ENCODE measurements at places on chromosomes 12 and 14.
A peak's percentile ranks its signal among the peaks of the same experiment; 100 is the strongest.

- peak; percentile 60 for DNase-seq
- H3K27me3 ChIP-seq: no peaks in the 10 kb centered on the region
- H3K4me1 ChIP-seq: peaks cover 40% of the 10 kb centered on the region
- H3K27ac ChIP-seq: peak overlapping the region; percentile 95
Observed at GRCh38 chr12:22543246-22544037, 900 bp downstream of the C2CD5 start.

GRCh38 chr12:108213871-108214445, 84.9 kb downstream of the WSCD2 start:
- H3K27ac ChIP-seq: no peak overlapping the region
- no peak for DNase-seq
- H3K4me1 ChIP-seq: no peaks in the 10 kb centered on the region
- peaks cover 41% of the 10 kb centered on the region for H3K27me3 ChIP-seq
- no peaks in the 10 kb centered on the region for H3K36me3 ChIP-seq
- no peak overlapping the region for H3K4me3 ChIP-seq

- no peak overlapping the region for H3K4me3 ChIP-seq
- H3K27ac ChIP-seq: no peak overlapping the region
- peaks cover 6% of the 10 kb centered on the region for H3K4me1 ChIP-seq
- no peaks in the 10 kb centered on the region for H3K36me3 ChIP-seq
Observed at GRCh38 chr12:22850185-22850584, 225.2 kb downstream of the ETNK1 start.

GRCh38 chr12:65779091-65779642, 45.1 kb upstream of the HMGA2 start:
- peak; percentile 35 for DNase-seq
- no peaks in the 10 kb centered on the region for H3K36me3 ChIP-seq
- peak overlapping the region; percentile 11 for H3K27ac ChIP-seq
- peaks cover 24% of the 10 kb centered on the region for H3K4me1 ChIP-seq
- H3K4me3 ChIP-seq: peak overlapping the region; percentile 14
- no peaks in the 10 kb centered on the region for H3K27me3 ChIP-seq

DNA sequence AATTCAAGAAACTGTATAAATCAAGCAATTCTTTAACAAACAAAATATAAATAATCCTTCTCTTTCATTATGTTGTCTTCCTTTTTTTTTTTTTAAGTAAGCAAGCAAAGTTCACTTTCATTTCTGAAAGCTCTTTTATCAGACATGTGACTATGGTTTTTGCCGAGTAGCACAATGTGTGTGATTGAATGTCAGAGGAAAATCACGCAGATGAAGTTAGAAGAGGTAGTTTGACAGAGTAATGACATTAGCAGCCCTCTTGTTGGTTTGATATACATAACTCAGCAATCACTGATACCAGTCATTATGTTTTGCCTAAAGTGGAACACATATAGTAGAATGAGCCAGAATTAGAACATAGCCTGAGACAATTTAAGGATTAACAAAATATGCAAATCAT, 19.0 kb downstream of the ALX1 start:
- no peaks in the 10 kb centered on the region for H3K36me3 ChIP-seq
- no peak for DNase-seq
- H3K4me3 ChIP-seq: no peak overlapping the region
- no peak overlapping the region for H3K27ac ChIP-seq
- H3K4me1 ChIP-seq: no peaks in the 10 kb centered on the region

DNA sequence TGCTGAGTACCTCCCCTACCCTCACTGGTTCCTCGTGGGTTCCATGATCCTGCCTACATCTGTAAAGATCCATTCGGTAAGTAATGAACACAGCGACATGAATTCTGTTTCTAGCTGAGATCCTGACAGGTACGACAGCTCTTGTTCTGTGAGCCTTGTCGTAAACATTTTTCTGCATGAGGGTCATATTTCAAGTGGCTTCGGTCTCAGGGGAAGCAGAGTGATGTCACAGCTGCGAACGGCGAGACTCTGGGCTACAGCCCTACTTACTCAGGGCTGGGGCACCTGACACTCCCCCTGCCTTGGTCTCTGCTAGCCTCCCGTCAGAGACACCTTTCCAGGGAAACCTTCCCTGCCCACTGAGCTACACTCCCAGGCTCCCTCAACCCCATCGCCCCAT, 85.8 kb downstream of the RBM19 start:
- DNase-seq: no peak
- H3K27me3 ChIP-seq: no peaks in the 10 kb centered on the region
- H3K4me1 ChIP-seq: no peaks in the 10 kb centered on the region
- H3K4me3 ChIP-seq: no peak overlapping the region
- H3K36me3 ChIP-seq: no peaks in the 10 kb centered on the region

- H3K4me1 ChIP-seq: no peaks in the 10 kb centered on the region
- H3K36me3 ChIP-seq: no peaks in the 10 kb centered on the region
- H3K27ac ChIP-seq: no peak overlapping the region
- no peaks in the 10 kb centered on the region for H3K27me3 ChIP-seq
- H3K4me3 ChIP-seq: no peak overlapping the region
- no peak for DNase-seq
Observed at GRCh38 chr14:41641690-41642089, 35.0 kb downstream of the LRFN5 start.

GRCh38 chr14:23518709-23519108, 32.9 kb downstream of the ZFHX2 start:
- H3K27me3 ChIP-seq: peaks cover 76% of the 10 kb centered on the region
- H3K36me3 ChIP-seq: no peaks in the 10 kb centered on the region
- no peak overlapping the region for H3K4me3 ChIP-seq
- no peak overlapping the region for H3K27ac ChIP-seq

GRCh38 chr14:89792489-89793366, 161.8 kb downstream of the EFCAB11 start:
- H3K4me3 ChIP-seq: no peak overlapping the region
- no peak for DNase-seq
- no peaks in the 10 kb centered on the region for H3K36me3 ChIP-seq
- no peaks in the 10 kb centered on the region for H3K4me1 ChIP-seq

GRCh38 chr12:123533672-123534643, at the start of gene RILPL1:
TSS of gene RILPL1 (minus strand) at chr12:123533719. CDS start at chr12:123533482, 237 bp downstream.
- H3K27ac ChIP-seq: no peak within 1 kb of the TSS
- peak within 1 kb of the TSS; percentile 82 for H3K4me3 ChIP-seq
- peaks cover 23% of the 10 kb centered on the region for H3K36me3 ChIP-seq
- no peaks in the 10 kb centered on the region for H3K4me1 ChIP-seq

- H3K27ac ChIP-seq: peak overlapping the region; percentile 96
- H3K4me3 ChIP-seq: peak overlapping the region; percentile 92
- DNase-seq: no peak
- peaks cover 36% of the 10 kb centered on the region for H3K36me3 ChIP-seq
- H3K27me3 ChIP-seq: no peaks in the 10 kb centered on the region
Observed at GRCh38 chr14:49598189-49598484, 603 bp upstream of the LRR1 start.

DNA sequence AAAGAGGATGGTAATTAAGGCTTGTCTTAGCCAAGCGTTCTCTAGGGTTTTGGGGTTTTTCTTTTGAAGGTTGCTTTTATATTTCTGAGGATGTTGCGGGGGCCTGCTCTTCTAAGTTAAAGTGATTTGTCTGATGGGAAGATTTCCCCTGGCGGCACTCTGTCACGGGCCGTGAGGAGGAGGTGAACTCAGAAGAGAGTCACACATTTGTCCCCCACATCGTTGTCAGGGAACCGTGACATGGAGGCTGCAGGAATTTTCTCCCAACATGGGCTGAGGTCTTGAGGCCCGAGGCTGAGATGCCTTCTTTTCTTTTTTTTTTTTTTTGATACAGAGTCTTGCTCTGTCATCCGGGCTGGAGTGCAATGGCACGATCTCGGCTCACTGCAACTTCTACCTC, 71.5 kb downstream of the ADGRD1 start:
- DNase-seq: no peak
- peaks cover 49% of the 10 kb centered on the region for H3K27me3 ChIP-seq
- no peak overlapping the region for H3K27ac ChIP-seq
- no peaks in the 10 kb centered on the region for H3K4me1 ChIP-seq
- H3K36me3 ChIP-seq: no peaks in the 10 kb centered on the region

- H3K4me1 ChIP-seq: no peaks in the 10 kb centered on the region
- no peak overlapping the region for H3K4me3 ChIP-seq
- no peaks in the 10 kb centered on the region for H3K27me3 ChIP-seq
- no peak overlapping the region for H3K27ac ChIP-seq
- no peak for DNase-seq
Observed at GRCh38 chr12:127153996-127154395, 1113.0 kb upstream of the TMEM132C start.

DNA sequence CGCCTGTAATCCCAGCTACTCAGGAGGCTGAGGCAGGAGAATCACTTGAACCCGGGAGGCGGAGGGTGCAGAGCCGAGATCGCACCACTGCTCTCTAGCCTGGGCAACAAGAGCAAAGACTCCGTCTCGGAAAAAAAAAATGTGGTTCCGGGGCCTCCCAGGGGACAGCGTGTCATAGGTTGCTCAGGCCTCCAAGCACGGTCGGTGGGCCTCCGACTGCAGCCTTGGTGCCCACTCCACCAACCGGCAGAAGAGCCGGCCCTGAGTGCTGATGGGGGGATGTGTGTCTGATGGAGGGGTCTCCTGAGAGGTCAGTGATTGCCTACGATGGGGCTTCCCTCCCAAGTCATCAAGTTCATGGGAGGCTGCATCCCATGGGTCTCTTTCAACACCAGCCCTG, 15.9 kb downstream of the ZFYVE21 start:
- no peak overlapping the region for H3K4me3 ChIP-seq
- H3K27me3 ChIP-seq: no peaks in the 10 kb centered on the region

GRCh38 chr14:72888636-72889201, 5.2 kb downstream of the DPF3 start:
- no peak overlapping the region for H3K4me3 ChIP-seq
- H3K36me3 ChIP-seq: peaks cover 13% of the 10 kb centered on the region
- H3K4me1 ChIP-seq: no peaks in the 10 kb centered on the region
- DNase-seq: no peak

GRCh38 chr12:48380596-48380995, 29.9 kb upstream of the ZNF641 start:
- H3K27me3 ChIP-seq: peaks cover 33% of the 10 kb centered on the region
- H3K4me1 ChIP-seq: no peaks in the 10 kb centered on the region
- DNase-seq: no peak
- no peak overlapping the region for H3K27ac ChIP-seq

GRCh38 chr14:104359301-104359968, 220.1 kb upstream of the C14orf180 start:
- H3K4me1 ChIP-seq: no peaks in the 10 kb centered on the region
- no peak overlapping the region for H3K27ac ChIP-seq
- no peak overlapping the region for H3K4me3 ChIP-seq
- H3K27me3 ChIP-seq: peaks cover 94% of the 10 kb centered on the region

GRCh38 chr12:1130164-1130563, 139.1 kb downstream of the ERC1 start:
- H3K36me3 ChIP-seq: no peaks in the 10 kb centered on the region
- H3K4me1 ChIP-seq: peaks cover 55% of the 10 kb centered on the region
- DNase-seq: peak; percentile 75
- H3K27ac ChIP-seq: peak overlapping the region; percentile 79

GRCh38 chr14:22641846-22642245, 2.3 kb downstream of the OR6J1 start:
- DNase-seq: peak; percentile 7
- peaks cover 6% of the 10 kb centered on the region for H3K36me3 ChIP-seq
- no peak overlapping the region for H3K27ac ChIP-seq
- no peaks in the 10 kb centered on the region for H3K27me3 ChIP-seq
- H3K4me3 ChIP-seq: no peak overlapping the region
- H3K4me1 ChIP-seq: peaks cover 44% of the 10 kb centered on the region

DNA sequence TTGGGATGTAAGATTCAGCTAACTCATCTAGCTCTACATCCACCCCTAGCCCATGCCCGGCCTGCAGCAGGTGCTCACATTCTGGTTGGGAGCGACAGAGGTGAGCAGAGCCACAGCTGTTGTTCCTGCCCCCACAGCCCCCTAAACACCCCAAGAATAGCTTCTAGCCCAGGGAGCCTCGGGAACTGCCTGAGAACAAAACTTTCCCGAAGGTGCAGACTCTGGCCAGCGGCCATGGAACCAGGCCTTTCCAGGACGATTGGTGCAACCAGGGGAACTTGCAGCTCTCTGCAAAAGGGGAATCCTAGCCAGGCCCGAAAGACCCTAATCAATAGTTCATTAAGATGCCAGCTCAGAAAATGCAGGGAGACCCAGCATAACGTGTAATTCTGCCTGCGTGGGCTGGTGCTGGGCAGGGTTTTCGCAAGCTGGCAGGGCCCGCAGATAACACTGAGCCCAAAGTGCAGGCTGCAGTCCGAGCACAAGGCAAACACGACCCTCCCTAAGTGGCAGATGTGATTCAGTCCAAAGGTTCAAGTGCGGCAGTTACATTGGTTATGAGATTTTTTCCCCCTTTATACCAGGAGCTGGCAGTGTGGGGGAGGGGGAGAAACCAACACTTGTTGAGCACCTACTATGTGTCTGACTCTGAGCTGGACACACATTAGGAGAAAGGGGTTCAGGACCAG, 122.5 kb upstream of the MAP1LC3B2 start:
- H3K4me1 ChIP-seq: no peaks in the 10 kb centered on the region
- no peak for DNase-seq
- no peaks in the 10 kb centered on the region for H3K36me3 ChIP-seq
- no peak overlapping the region for H3K27ac ChIP-seq
- H3K27me3 ChIP-seq: peaks cover 32% of the 10 kb centered on the region

DNA sequence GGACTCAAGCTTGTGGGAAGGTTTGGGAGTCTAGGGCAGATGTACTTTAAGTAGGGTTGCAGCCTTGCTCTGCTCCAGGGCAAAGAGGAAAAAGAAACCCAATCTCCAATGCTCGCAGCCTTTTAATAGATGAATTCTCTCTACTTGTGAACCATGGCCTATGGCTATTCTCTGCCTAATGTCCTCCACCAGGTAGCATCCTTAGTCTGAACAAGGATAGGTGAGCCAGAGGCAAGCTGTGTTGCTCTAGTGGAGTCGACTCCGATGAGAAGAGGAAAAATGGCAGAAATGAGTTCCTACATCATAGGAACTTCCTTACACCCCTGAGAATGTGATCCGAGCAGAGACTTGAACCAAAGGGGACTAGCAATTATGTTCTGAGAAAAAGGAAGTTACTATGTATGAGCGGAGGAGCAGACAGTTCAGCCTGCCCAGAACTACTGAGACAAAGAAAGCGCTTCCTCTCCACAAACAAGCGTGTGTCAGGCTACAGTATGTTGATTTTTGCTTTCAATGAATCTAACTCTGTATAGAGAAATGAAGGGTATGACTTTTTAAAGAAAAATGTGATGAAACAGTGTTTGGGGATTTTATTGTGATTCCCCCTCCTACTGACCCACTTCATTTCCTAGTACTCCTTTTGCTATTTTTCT, 153.6 kb upstream of the ARID2 start:
- H3K4me3 ChIP-seq: no peak overlapping the region
- no peaks in the 10 kb centered on the region for H3K36me3 ChIP-seq
- DNase-seq: no peak
- peaks cover 16% of the 10 kb centered on the region for H3K4me1 ChIP-seq

DNA sequence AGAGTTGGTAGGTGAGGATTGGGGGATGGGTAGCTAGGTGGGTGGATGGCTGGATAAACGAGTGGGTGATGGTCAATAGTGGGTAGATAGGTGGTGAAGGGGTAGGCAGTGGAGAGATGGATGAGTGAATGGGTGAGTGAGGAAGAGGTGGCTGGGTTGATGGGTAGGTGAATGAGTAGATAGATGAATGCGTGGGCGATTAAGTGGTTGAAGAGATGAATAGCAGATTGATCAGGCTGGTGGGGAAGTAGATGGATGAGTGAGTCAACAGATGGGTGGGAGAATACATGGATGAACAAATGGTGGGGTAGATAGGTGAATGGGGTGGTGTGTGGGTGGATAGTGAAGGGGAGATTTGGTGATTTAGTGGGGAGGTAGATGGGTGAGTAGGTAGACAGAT, 51.1 kb downstream of the SYNE3 start:
- H3K4me1 ChIP-seq: peaks cover 18% of the 10 kb centered on the region
- no peak for DNase-seq
- H3K27me3 ChIP-seq: no peaks in the 10 kb centered on the region
- H3K27ac ChIP-seq: no peak overlapping the region
- no peak overlapping the region for H3K4me3 ChIP-seq
- H3K36me3 ChIP-seq: no peaks in the 10 kb centered on the region

Data from Calu3 (cell line).